ENCODE measurements at places on chromosomes 3 and 15. TPM values are rescaled to one million over a fixed set of nuclear protein-coding genes. Genes with fewer than 3 reads are reported as not detected.

SLC24A1 gene
- 8.8 TPM for total RNA-seq

CCR8 gene
- not detected for total RNA-seq

ISL2 gene
- total RNA-seq, result 2.9 TPM

KCTD6 gene
- total RNA-seq, result 10.0 TPM

RABL3 gene
- total RNA-seq, result 8.6 TPM

PML gene
- total RNA-seq, result 26.3 TPM

Measured in A375 (cell line).